Progenitor cell of endocrine pancreas (in vitro differentiated cells): ENCODE measurements at places on chromosomes 4 and X.

DNA sequence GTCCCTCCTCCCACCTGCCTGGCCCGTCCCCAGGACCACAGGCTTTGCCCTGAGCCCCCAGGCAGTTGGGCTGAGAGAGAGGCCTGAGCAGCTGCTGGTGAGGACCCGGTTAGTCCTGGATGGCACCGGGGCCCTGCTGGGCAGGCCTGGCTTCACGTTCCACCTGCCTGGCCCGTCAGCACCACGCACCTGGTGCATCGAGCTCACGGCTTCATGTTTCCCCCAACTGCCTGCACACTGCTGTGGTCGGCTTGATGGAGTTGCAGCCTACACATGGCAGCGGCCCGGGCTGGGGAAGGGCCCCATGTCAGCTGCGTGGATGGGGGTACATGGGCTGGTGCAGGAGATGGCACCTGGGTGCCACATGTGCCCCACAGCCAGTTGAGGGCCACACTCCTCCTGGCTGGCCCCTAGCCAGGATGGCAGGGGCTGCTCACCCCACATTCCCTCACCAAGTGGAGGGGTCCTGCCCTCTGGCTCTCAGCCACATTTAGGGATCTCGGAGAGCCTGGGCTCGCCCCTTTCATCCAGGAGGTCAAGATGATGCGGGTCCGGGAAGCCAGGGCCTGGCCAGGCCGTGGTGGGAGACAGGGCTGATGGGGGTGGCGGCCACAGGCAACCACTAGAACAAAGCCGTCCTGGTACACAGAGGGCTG is 28.5 kb downstream of the NKX1-1 start:
- H3K27ac ChIP-seq: no peak overlapping the region
- no peak for DNase-seq
- peaks cover 12% of the 10 kb centered on the region for H3K36me3 ChIP-seq
- H3K4me3 ChIP-seq: no peak overlapping the region
- H3K4me1 ChIP-seq: peaks cover 1% of the 10 kb centered on the region
- H3K27me3 ChIP-seq: no peaks in the 10 kb centered on the region

DNA sequence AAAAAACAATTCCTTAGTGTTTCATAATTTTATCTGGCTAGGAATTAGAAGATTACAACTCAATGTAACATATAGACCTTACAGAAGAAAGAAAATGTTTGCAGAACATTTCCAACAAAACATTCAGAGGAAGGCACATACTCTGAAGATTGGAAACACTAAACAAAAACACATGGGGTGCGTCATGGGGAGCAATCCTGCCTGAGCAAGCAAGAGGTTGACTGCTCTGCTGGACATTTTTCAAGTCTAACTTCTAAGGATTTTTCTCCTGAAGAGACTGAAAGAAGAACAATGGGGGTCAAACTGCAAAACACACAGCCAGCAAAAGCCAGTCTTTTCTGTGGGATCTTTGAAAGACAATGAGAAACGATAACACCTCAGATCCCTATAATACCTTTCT is 182.8 kb downstream of the GUCY2F start:
- no peak overlapping the region for H3K4me3 ChIP-seq
- H3K27ac ChIP-seq: no peak overlapping the region
- no peaks in the 10 kb centered on the region for H3K36me3 ChIP-seq
- H3K27me3 ChIP-seq: no peaks in the 10 kb centered on the region

- H3K4me3 ChIP-seq: no peak overlapping the region
- no peaks in the 10 kb centered on the region for H3K36me3 ChIP-seq
- no peak for DNase-seq
- H3K27ac ChIP-seq: no peak overlapping the region
- no peaks in the 10 kb centered on the region for H3K4me1 ChIP-seq
Measured at GRCh38 chrX:148441387-148441786, 59.0 kb upstream of the AFF2 start.

DNA sequence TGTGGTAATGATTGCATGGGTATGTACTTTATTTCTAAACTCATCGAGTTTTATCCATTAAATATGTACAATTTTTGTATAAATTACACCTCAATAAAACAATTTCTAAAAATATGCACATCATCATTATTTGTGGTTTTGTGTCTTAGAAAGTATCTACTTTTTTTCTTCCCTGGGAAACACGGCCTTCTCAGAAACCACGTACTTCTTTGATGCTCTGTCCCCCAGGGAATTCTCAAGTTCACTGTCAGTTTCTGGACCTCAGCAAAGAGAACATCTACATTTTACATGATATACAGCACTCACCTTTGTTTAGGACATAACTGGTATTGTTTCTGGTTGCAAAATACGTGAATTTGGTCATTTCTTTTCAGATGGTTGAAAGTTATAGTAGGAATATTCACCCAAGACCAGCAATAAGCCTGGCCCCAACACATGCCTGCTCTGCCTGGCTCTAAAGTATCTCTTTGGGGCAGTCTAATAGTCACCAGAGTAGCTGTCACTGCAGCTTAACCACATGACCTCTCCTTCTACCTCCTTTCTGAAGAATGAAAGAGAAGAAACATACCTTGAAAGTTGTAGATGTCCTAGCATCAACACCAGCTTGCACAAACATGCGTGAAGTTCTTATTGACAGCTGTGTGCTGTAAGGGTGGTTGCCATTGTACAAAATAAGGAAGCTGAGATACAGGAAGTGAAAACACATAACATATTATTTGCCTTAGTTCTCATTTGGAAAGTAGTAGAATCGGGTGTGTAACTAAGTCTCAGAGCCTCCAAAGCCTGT is 48.4 kb upstream of the SPANXN4 start:
- no peaks in the 10 kb centered on the region for H3K4me1 ChIP-seq
- no peak overlapping the region for H3K27ac ChIP-seq
- no peaks in the 10 kb centered on the region for H3K27me3 ChIP-seq
- H3K4me3 ChIP-seq: no peak overlapping the region

DNA sequence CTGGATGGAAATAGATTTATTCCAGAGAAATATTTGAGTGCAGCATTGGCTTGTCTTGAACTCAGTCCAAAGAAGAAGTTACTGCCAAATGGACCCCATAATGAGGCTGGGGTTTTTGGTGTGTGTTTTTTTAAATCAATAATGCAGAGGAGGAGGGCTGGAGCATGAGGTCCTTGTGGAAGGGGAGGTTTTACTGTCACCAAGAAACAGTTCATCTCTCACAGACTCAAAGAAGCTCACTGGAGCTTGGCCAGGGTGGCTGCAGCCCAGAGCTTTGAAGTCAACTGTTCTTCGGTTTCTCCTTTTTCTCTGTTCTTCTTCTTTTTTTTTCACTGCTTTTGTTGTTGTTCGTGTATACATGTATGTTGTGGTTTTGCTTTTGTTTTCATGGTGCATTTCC is 377.7 kb downstream of the FBXW7 start:
- peaks cover 7% of the 10 kb centered on the region for H3K27me3 ChIP-seq
- H3K27ac ChIP-seq: no peak overlapping the region
- no peak for DNase-seq
- no peak overlapping the region for H3K4me3 ChIP-seq

DNA sequence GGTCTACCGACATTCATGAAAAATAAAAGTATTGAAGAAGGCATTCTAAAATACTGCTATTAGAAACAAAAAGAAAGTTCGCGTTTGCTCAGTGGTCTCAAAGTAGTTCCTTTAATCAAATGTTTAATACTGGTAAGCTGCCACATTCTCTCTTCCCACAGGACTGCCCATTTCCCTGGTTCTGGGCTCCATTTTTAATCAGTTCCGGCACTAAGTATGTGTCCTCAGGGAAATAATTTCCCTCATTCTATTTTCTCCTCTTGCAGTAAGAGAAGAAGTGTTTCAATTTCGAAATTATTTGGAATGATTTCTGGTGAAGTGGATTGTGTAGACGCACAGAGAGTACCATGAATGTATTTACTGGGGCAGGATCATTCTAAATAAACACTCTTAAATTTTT is 17.5 kb downstream of the VCX3A start:
- no peak overlapping the region for H3K4me3 ChIP-seq
- H3K4me1 ChIP-seq: no peaks in the 10 kb centered on the region

DNA sequence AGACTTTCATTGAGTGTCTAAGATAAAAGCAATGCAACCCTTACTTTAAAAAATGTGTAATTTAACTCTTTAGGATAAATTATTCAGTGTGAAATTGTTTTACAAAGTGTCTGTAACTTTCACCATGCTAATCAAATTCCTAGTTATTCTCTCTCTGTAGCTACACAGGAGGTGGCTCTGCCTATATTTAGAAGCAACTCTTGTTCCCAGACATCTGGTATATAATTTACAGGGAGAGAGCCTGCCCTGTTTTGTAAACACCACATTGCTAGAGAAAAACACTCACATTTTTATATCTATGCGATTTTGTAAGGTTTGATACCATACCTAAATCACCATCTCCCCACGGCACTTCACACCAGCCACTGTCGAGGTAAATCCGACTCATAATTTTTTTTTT is 35.5 kb upstream of the SPATA4 start:
- DNase-seq: no peak
- H3K27ac ChIP-seq: no peak overlapping the region
- no peak overlapping the region for H3K4me3 ChIP-seq
- H3K4me1 ChIP-seq: no peaks in the 10 kb centered on the region
- H3K36me3 ChIP-seq: no peaks in the 10 kb centered on the region

DNA sequence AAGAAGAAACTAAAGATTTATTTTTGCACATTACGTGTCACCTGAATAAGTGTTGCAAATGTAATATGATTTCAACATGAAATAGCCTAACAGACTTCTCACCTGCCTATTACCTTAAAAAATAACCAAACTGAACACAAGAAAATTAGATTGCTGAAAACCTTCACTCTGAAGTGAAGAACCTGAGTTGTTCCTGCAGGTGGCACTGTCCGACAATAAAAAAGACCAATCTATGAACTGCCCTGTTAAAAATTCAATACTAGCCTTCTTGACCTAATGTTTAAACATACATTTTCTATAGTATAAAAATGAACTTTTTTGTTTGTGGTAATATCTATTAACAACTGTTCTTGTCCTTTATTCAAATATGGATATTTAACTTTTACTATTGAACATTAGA is 69.2 kb upstream of the PNPLA4 start:
- no peak overlapping the region for H3K4me3 ChIP-seq
- H3K4me1 ChIP-seq: no peaks in the 10 kb centered on the region
- no peak overlapping the region for H3K27ac ChIP-seq
- DNase-seq: no peak
- no peaks in the 10 kb centered on the region for H3K36me3 ChIP-seq

DNA sequence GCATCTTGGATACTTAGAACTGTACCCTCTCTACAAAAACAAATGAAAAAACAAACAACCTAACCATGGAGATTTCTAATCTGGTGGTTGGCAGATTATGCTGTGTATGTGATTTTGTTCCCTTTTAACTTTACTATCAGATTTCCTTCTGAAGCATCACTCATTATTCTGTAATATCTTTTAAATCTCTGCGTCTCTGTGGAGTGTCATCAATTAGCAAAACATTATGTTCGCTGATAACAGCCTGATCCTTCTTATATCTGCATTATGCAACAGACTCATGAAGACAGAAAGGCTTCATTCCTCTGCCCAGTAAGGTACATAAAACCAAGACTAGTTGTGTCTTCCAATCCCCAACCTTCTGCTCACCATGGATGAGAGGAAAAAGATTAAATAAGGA is 110.3 kb upstream of the PDE5A start:
- no peak overlapping the region for H3K27ac ChIP-seq
- peaks cover 23% of the 10 kb centered on the region for H3K4me1 ChIP-seq
- H3K27me3 ChIP-seq: no peaks in the 10 kb centered on the region

DNA sequence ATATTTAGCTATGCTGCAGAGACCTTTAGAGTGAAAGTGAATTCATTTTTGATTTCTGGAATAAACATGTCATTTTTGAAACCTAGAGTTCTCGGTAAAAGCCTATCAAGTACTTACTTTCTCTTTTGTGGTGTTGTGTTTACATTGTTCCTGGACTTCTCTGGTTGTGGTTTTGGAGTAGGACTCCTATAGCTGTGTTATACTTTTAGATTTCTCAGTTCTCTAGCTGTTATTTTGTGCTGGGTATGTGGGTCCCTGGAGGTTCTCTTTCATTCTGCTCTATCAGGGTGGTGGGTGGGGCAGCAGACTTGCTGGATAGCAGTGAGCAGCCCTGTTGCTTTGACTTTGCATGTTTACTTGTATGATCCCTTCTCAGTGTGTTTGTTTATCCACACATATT is 25.6 kb upstream of the MSMO1 start:
- H3K27ac ChIP-seq: peak overlapping the region; percentile 74
- H3K4me1 ChIP-seq: peaks cover 12% of the 10 kb centered on the region
